Mesenchymal stem cell (in vitro differentiated cells and primary cell): ENCODE measurements at places on chromosomes 16 and 17.

GRCh38 chr17:49676276-49676868, 1.5 kb downstream of the SPOP start:
- peak; percentile 65 for DNase-seq

DNA sequence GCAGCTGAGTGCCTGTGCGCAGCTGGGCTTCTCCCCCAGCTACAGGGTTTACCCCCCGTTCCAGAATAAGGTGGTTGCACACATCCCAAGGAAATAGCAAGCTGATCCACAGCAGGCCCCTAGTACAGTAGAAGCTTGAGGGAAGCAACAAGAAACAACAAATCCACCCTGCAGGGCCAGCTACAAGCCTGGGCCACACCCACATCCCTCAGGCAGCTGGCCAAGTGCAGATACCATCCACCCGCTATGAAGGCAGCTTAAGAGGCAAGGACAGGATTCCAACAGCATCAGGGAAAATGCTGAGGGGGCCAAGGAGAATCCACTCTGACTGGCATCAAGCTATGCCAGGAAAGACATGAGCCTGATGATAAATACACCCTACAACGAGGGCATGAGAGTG, 66.9 kb upstream of the RCVRN start:
- DNase-seq: peak; percentile 58

DNA sequence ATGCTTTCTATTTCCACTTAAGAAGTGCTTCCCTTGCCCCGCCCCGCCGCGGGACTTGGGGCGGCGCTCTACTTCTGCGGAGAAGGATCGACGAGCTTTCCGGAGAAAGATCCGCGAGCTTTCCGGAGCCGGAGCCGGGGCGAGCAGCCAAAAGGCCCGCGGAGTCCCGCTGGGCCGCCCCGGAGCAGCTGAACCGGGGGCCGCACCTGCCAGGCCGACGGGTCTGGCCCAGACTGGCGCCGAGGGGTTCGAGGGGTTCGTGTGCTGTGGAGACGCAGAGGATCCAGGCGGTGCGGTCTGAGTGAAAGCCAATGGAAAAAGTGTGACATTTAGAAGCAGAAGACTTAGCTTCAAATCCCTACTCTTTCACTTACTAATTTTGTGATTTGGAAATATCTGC, 50.8 kb downstream of the TBC1D26 start:
- no peak for DNase-seq

DNA sequence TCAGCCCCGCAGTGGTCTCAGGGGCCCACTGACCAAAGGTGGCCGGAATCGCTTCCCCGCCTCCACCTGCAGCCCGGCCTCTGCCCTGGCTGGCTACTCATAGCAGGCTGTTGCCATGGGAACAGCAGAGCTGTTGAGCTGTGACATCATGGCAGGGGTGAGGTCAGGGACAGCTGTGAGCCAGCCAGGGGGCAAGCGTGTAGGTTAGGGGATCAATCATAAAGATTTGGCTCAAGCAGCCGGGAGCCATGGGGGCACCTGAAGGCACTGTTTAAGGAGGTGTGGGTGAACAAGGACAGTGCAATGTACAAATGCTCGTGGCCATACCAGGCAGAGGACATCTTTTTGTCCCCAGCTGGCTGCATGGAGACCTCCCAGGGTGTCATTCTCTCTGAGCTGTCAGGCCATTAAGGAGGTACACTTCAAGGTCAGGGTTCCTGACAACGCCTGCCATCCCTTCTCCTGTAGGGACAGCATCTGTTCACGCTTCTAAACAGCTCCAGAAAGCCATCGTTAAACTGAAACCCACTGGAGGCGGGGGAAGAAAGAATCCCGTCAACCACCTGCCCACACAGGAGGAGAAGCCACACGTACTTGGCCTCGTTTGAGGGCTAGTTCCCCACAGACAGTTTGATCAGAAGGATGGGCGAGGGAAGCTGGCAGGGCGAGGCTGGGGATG, at the start of gene CEP295NL:
CEP295NL (minus strand) TSS at position 101 of the 679 bp plus-strand sequence. CDS start 1,373 bp downstream, outside the sequence.
- DNase-seq: peak; percentile 55

DNA sequence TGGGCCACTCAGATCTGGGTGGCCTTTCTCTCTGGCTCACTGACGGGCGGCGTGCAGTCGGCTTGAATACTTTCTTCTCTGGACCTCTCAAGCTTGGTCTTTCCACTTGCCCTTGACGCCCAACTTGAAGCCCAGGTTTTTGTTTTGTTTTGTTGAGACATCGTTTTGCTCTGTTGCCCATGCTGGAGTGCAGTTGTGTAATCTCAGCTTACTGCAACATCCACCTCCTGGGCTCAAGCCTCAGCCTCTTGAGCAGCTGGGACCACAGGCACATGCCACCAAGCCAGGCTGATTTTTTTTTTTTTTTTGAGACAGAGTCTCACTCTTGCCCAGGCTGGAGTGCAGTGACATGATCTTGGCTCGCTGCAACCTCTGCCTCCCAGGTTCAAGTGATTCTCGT, 22.7 kb upstream of the KIF19 start:
- no peak for DNase-seq

DNA sequence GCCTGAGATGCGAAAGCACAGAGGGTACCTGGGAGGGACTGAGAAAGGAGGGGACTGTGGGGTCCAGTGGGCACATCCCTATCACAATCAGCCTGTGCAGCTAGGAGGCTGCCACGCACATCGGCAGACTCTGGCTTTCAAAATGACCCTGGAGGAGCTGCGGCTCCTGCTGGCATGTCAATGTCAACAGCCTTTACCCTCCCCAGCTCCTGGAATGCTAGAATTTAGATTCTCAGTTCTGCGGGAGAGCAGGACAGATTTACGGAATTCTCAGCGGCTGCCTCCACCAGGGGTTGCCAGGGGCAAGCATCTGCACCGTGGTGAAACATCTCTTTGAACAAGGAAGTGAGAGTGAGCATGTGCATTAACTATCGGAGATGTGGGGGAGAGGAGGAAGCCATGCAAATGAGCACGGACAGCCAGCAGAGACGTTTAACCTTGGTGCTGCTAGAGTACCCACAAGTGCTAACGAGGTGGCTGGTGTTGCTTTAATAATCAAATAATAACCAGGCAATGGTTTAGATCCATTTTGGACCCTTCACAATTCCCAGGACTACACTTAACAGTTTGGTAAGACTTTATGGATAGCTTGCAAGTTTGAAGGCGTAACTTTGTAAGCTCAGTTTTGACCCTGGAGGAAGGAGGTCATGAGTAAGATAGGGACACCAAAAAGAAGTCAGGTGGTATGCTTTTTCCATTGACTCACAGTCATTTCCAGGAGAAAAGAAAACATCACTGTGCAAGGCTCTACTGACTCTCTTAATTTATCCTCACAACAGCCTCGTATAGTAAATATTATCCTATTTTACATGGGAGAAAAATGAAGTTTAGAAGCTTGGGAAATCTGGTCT, 54.1 kb downstream of the XYLT1 start:
- DNase-seq: no peak

DNA sequence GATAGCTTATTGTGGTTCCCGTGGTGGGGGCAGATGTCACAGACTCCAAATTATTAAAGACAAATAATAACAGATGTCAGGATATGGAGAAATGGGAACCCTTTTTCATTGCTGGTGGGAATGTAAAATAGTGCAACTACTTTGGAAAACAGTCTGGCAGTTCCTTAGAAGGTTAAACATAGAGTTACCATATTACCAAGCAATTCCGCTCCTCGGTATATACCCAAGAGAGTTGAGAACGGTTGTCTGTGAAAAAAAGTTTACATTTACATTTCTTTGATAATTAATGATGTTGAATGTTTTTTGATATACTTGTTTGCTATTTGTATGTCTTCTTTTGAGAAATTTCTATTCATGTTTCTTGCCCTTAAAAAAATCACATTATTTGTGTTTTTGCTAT, 41.2 kb downstream of the OR1D5 start:
- DNase-seq: no peak

DNA sequence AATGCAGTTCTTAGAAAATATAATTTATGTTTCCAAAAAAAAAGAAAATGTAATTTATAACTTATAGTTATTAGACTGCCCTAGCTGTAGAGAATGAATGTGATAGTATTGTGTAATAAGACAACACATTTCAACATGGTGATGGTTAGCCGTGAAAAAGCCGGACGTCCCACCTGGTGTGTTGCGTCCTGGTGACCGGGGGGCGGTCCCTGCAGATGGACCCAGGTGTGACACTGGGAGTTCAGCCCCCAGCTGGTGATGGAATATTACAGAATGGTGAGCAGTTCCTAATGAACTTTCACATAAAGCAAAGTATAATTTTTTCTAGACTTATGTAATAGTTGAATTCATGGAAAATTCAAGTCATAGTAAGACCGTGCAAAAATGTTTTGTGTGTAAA, 132.8 kb downstream of the LAT start:
- DNase-seq: no peak

- peak; percentile 98 for DNase-seq
Measured at GRCh38 chr17:82267575-82268379, 5.7 kb downstream of the CSNK1D start.

DNA sequence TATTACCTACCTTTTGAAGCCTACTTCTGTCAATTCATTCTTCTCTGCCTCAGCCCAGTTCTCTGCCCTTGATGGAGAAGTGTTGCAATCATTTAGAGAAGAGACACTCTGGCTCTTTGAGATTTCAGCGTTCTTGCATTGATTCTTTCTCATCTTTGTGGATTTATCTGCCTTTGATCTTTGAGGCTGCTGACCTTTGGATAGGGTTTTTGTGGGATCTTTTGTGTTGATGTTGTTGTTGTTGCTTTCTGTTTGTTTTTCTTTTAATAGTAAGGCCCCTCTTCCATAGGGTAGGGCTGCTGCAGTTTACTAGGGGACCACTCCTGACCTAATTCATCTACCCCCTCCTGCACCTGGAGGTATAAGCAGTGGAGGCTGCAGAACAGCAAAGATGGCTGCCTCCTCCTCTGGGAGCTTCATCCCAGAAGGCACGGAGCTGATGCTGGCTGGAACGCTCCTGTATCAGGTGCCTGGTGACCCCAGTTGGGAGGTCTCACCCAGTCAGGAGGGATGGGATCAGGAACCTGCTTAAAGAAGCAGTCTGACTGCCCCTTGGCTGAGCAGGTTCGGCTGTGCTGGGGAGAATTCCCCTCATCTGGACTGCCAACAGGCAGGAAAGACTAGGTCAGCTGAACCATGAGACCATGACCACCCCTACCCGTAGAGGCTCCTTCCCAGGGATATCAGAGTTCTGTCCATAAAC, 28.0 kb downstream of the NFATC3 start:
- no peak for DNase-seq

DNA sequence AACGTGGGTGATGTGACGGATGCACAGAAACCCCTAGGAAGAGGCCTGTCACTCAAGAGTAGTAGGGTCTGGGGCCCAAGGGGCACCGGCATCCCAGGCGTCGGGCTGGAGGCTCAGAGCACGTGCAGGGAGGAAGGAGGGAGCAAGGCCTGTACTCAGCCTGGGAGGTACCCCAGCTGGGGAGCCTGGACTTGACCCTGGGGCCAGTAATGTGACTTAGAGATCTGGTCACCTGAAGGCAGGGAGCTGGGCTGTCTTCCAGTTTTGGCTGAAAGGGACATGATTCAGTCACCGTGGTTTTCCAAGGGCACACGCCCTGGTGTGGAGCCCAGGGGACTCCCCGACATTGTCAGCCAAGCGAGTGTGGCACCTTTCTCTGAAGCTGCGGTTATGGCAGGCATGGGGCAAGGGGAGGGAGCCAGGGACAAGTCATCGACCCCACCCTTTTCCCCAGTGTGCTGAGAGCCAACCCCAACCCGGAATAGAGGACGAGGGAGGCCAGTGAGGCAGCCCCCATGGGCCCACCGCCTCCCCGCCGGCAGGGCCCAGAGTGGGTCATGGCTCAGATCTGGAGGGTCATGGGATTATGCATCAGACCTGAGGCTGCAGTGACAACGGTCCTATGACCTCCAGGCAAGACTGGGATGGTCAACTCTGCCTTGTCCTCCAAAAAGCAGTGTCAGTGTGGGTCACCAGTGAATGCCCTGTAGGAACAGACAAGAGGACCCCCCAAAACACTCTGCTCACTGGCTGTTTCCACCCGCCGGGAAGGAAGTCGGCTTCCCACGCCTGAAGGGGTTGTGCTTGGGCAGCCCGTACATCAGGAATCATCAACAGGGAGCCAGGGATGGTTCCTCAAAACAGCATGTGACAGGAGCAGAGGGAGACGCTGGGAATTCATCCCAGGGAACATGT, 41.9 kb downstream of the MEAK7 start:
- no peak for DNase-seq

DNA sequence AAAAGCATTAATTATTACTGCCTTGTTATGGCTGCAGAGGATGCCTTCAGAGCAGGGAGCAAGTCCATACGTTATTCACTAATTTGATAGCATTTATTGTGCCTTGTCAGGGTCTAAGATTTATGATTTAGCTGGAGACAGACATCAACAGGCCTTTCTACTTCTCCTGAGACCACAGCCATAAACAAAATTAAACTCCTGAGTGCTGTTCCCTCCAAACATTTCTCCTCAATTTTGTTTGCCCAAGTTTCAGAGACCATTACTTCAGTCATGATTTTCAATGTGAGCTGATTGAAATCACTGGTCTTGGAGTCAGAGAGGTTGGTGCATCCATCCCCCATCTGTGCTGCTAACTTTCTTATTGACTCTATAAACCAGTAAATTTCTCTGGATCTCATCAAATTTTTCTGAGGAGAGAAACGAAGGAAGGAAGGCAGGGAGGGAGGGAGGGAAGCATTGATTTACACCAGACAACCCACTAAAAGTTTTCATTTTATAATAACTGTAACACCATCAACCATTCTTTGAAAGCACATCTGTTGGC, 423.6 kb upstream of the CDH11 start:
- DNase-seq: no peak

DNA sequence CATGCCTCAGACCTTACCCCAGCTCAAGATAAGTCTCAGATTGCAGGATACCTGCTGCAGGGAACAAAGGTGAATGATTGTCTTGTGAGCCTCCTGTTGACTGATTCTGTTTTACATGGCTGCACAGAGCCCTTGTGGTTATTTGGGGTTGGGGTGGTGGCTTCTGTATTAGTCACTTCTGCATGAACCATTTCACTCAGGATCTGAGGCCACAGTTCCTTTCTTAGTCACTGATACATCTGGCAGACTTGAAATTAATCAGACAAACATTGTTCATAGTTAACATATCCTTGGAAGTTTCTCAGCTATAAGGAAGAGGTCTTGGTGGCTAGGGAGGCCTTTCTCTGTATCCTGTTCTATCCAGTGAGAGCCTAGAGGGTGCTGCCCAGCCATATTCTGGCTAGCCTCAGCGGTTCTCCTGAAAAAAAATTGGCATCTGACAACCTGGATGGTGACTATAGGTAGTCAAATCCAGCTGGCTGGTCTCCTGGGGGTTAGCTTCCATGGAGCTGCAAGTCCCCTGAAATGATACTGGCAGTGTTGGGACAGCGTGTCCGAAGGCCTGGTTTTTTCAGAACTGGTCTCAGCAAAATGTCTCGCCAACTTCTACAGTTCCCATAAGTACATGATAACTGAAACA, 8.4 kb upstream of the PLK1 start:
- peak; percentile 66 for DNase-seq
